ENCODE measurements at places on chromosomes 6 and 20. TPM values are rescaled to one million over a fixed set of nuclear protein-coding genes. Genes with fewer than 3 reads are reported as not detected.
A peak's percentile ranks its signal among the peaks of the same experiment; 100 is the strongest.

Gene PRPH2
- total RNA-seq, result 0.65 TPM

Gene UNC5CL
- total RNA-seq, result 0.83 TPM

DNA sequence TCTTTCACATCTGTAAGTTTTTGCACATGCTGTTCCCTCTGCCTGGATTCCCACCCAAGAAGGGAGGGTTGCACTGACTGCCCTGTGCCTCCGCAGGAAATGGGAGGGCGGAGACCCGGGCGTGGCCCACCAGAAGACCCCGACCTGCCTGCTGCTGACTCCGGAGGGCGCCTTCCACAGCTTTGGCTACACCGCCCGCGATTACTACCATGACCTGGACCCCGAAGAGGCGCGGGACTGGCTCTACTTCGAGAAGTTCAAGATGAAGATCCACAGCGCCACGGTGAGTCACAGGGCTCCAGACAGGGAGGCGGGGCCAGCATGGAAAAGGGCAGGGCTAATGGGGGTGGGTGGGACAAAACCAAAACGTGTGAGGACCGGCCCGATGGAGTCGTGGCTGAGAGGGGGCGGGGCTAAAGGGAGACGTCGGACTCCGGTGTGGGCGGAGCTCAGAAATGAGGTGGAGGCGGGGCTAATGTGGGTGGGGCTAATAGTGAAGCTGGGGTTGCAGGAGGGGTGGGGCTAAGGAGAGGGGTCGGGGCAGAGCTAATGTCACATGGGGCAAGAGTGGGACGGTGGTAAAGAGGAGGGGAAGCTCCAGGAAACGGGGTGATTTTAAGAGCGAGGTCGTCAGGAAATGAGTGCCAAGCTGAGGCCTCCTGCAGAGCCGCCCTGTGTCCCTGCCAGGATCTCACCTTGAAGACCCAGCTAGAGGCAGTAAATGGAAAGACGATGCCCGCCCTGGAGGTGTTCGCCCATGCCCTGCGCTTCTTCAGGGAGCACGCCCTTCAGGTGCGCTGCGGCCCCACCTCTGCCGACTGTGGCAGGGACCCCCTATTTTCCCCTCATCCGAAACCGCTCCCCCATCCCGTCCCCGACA lies 12.6 kb downstream of the HSPA12B start:
- H3K27ac ChIP-seq, result peak overlapping the region; percentile 20
- no peaks in the 10 kb centered on the region for H3K36me3 ChIP-seq
- DNase-seq, result no peak
- peaks cover 28% of the 10 kb centered on the region for H3K4me1 ChIP-seq
- H3K4me3 ChIP-seq, result peak overlapping the region; percentile 28

Gene OGFRL1
- total RNA-seq, result 43.2 TPM

- no peak overlapping the region for H3K4me3 ChIP-seq
- no peak for DNase-seq
- H3K27me3 ChIP-seq, result no peaks in the 10 kb centered on the region
- no peak overlapping the region for H3K27ac ChIP-seq
- peaks cover 53% of the 10 kb centered on the region for H3K36me3 ChIP-seq
Measured at GRCh38 chr6:7216941-7217621, 95.9 kb downstream of the SSR1 start.

- no peaks in the 10 kb centered on the region for H3K27me3 ChIP-seq
- no peak overlapping the region for H3K27ac ChIP-seq
- DNase-seq, result no peak
Measured at GRCh38 chr6:76779068-76779467, 684.2 kb downstream of the HTR1B start.

DNA sequence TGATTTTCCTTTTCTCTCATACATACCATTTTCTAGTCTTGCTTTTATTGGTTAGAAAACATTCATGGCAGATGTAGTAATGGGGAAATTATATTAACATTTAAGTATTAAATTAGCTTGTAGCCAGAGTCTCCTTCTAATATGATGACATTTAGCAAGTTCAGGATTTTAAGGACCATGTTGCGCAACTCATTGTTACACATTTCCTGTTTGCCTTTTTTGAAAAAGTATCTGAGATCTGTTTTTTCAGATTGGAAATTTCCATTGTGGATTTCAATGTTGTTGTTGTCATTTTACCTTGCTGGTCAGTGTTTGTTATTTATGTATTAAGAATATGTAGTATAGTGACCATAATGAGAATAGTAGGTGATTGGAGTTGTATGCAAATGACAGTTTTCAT lies 38.7 kb downstream of the CDKAL1 start:
- peaks cover 15% of the 10 kb centered on the region for H3K4me1 ChIP-seq
- H3K4me3 ChIP-seq, result no peak overlapping the region
- no peak for DNase-seq

GRCh38 chr6:41700463-41701347 lies 34.7 kb downstream of the TFEB start:
- DNase-seq, result no peak
- H3K36me3 ChIP-seq, result peaks cover 16% of the 10 kb centered on the region
- H3K4me3 ChIP-seq, result no peak overlapping the region
- no peaks in the 10 kb centered on the region for H3K27me3 ChIP-seq

Gene ZNF341
- 1.7 TPM for total RNA-seq

- H3K36me3 ChIP-seq, result no peaks in the 10 kb centered on the region
- no peak overlapping the region for H3K27ac ChIP-seq
- no peaks in the 10 kb centered on the region for H3K27me3 ChIP-seq
Measured at GRCh38 chr6:11798538-11798937, 19.9 kb upstream of the ADTRP start.

- no peak for DNase-seq
- H3K4me3 ChIP-seq, result no peak overlapping the region
- no peak overlapping the region for H3K27ac ChIP-seq
- H3K27me3 ChIP-seq, result no peaks in the 10 kb centered on the region
- no peaks in the 10 kb centered on the region for H3K36me3 ChIP-seq
Measured at GRCh38 chr6:150664091-150664490, 64.4 kb downstream of the PLEKHG1 start.

Gene CASS4
- total RNA-seq, result 4.1 TPM

GRCh38 chr6:15653581-15653980 lies 9.2 kb downstream of the DTNBP1 start:
- no peak for DNase-seq
- H3K36me3 ChIP-seq, result peaks cover 14% of the 10 kb centered on the region
- H3K4me1 ChIP-seq, result peaks cover 3% of the 10 kb centered on the region

- H3K27me3 ChIP-seq, result no peaks in the 10 kb centered on the region
- H3K36me3 ChIP-seq, result peaks cover 11% of the 10 kb centered on the region
- no peak for DNase-seq
- no peak overlapping the region for H3K27ac ChIP-seq
- H3K4me1 ChIP-seq, result peaks cover 40% of the 10 kb centered on the region
- no peak overlapping the region for H3K4me3 ChIP-seq
Measured at GRCh38 chr6:13810688-13811446, 3.5 kb downstream of the MCUR1 start.

DNA sequence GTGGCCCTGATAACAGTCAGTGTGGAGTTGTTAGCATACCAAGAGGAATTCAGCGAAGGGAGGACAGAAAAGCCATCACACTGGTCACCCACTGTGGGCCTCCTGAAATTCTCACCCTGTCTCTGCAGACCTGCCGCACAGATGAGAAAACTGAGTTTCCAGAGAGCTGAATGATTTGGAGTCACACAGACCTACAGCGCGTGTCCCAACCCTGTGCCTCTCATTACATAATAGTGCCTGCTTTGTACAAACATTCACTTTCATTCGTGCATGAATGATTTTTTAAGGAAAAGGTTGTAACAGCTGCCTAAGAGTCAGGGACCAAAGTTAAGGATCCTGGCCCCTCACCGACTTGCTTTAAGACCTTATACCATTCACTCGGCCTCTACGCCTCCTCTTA lies 62.7 kb downstream of the THBS2 start:
- H3K4me1 ChIP-seq, result peaks cover 34% of the 10 kb centered on the region
- H3K36me3 ChIP-seq, result no peaks in the 10 kb centered on the region
- no peak overlapping the region for H3K27ac ChIP-seq
- peak; percentile 85 for DNase-seq
- no peaks in the 10 kb centered on the region for H3K27me3 ChIP-seq
- no peak overlapping the region for H3K4me3 ChIP-seq
